ENCODE measurements at places on chromosomes 11 and 22.

DNA sequence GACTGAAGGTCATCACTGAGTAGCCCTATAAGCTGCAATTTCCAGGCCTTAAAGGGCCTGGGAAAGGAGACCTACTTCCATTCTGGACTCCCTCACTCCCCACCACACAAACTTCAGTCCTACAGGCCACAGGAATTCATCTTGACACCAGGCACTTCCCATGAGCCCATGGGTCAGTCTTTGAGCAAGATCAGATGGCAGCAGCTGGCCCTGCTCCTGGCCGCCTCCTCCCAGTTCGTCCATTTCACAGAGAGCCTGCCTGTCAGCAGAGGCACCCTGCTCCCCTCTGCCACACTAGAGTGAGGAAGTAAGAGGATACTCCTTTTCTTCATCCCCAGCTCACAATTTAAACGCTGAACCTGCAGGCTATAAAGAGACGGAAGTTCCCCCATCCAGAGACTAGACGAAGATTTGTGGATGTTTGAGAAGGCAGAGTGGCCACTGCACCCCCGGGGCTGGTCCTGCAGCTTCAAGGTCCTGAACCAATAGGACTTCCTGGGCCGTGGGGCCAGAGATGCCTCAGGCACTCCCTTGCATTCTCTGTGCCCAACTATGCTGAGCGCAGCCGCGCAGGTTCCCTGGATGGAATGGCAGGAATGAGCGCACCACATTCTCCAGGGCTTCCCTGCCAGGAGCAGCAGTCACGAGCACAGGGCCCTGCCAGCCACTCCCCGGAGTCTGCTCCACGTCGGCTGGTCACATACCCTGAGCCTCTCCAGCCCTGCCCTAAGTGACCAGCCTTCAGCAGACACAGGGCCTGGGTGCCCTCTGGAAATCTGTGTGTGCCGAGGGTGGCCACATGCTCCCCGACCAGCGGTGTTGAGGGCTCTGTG, 33.5 kb upstream of the BID start:
- DNase-seq = no peak

GRCh38 chr11:13680501-13681264, 12.2 kb downstream of the FAR1 start:
- peak; percentile 64 for DNase-seq

DNA sequence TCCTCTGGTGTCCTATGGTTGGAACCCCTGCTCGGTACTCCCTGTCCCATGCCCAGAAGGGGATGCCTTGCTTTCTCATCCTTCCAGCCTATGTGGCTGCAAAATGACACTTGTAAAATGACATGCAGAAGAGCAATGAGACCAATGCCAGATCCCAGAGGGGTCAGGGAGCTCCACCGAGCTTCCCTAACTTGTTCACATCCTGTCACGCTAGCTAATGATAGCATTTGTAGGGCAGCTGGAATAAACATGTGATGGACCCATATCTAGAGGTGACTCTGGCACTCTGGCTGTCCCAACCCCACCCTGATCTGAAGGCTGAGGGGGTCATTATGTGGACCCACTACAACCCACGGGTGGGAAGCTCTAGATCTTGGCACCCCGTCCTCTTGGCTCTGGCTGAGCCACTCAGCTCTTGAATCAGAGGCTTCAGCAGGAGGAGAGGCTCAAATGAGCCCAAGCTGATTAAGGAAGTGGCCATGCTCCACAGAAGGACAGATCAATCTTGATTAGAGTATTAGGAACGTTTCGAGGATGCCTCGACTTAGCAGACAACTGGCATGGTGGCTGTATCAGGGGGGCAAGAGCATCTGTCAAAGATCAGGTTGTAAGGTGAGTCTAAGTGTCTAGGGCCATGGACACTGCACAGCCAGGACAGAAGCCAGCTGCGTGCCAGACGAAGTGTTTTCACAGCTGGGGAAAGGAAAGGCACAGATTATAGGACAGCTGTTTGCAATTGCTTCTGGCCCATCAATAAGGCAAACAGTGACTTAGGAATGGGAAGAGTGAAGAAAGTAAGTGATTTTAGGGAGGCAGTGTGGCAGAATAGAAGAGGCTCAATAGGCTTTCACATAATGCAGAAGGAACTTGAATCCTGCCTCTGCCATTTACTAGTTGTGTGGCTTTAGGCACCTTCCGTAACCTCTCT, 182.8 kb downstream of the KIRREL3 start:
- DNase-seq = no peak

DNA sequence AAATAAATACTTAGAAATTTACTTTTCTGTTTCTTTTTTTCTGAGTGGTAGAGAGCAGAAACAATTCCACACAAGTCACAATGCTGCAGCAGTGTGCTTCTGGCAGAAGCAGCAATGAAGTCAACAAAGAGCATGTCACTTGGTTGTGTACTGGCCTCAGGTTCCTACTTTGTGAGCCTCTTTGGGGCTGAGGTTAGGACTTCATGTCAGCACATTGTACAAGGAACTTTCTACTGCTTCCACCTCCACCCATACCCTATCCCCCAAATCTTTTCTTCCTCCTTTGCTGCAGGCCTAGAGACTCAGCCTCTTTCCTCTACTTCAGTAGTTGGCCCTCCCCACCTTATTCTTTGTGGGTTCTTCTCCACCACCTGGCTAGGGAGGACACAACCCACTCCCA, 252.7 kb upstream of the PITPNB start:
- DNase-seq = no peak

DNA sequence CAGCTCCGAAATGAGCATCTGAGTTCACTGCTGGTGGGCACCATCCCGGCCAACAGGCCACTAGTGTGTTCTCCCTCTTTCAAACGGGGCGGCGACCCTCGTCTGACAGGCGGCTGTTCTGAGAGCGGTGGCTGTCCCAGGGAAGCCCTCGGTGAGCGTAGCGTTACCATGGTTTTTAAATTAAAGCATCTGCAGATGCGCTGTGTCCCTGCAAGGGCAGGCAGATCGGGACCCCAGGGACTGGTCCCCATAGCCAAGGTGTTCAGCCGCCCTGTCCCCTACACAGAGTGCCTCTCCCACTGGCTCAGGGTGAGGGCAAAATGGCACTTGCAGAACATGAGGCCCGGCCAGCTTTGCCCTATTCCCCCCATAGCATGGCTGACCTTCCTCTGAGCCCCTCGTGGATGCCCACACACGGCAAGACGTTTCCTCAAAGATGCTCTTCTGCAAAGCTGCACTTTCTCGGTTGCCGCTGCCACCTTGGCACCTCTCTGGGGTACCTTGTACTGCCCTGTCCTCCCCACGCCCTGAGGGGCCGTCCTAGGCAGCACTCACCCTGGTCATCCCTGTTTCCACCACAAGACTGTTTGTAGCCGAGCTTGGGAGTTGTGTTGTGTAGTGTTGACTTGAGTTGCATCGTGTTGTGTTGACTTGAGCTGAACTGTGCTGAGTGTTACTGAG, 51.9 kb upstream of the KCNQ1OT1 start:
- DNase-seq = no peak

Measured in suppressor macrophage treated with lipopolysaccharide for 4 hours (primary cell).